Daoy (cell line): ENCODE measurements at places on chromosomes 5 and 9. TPM values are rescaled to one million over a fixed set of nuclear protein-coding genes. Genes with fewer than 3 reads are reported as not detected.

The AFAP1L1 gene
- 11.7 and 12.8 TPM in 2 replicates for total RNA-seq

The AGTPBP1 gene
- total RNA-seq, result 17.3 and 19.3 TPM in 2 replicates

The MYOZ3 gene
- total RNA-seq, result 0.09 TPM in 1 of 2 replicates, not detected in the other

DNA sequence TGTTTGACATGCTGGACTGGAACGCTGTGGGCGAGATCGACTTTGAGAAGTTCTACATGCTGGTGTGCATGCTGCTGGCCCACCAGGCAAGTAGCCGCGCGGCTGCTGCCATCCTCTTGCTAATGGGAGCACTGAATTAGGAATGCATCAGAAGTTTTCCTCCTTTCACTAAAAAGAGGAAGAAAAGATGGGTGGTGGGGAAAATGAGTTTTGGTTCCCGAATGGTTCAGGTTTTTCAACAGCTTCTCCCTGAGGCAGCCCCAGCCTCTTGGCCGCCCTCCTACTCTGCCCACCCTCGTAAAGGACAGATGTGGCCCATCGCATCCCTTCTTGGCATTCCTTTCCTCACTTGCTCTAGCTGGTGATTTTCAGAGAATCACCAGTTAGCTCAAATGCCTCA, 5.5 kb downstream of the EFCAB9 start:
- no peak for DNase-seq

DNA sequence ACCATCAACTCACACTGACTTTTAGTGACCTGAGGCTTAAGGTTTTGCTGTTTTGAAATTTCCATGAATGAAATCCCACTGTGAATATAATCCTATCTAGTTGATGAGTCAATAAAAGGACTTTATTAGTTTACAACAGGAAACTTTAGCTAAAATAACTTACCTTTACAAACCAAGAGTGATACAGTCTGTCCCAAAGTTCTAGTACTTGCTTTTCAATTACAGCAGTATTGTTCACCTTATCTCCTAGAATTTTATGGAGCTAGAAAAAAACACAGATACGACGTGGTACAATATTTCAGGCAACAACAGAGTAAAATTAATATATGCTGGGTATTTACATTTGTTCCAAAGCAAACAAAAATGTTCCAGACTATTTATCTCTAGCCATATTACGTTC, 46.9 kb upstream of the CTNNAL1 start:
- DNase-seq, result no peak

DNA sequence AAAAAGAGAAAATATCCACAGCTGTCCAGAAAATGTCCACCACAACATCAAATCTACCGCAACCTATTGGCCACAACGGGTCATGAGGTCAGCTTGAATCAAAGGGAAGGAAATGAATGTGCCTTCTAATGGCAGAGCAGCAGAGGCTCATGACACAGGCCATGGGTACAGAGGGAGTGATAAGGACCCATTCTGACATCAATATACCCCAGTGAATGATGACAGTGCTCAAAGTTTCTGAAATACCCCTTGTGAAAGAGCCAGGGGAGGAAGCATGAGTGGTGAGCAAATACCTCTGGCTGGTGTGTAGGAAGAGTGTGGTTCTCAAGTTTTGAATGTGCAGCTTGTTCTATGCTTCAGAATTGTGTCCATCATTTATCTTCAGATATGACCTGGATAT, 348.2 kb downstream of the IRX1 start:
- no peak for DNase-seq

The PCDHB7 gene
- total RNA-seq, result 2.6 and 3.9 TPM in 2 replicates
